ENCODE measurements at places on chromosomes 2 and 18.

GRCh38 chr2:190701586-190701985, 52.7 kb downstream of the NAB1 start:
- no peak for DNase-seq

DNA sequence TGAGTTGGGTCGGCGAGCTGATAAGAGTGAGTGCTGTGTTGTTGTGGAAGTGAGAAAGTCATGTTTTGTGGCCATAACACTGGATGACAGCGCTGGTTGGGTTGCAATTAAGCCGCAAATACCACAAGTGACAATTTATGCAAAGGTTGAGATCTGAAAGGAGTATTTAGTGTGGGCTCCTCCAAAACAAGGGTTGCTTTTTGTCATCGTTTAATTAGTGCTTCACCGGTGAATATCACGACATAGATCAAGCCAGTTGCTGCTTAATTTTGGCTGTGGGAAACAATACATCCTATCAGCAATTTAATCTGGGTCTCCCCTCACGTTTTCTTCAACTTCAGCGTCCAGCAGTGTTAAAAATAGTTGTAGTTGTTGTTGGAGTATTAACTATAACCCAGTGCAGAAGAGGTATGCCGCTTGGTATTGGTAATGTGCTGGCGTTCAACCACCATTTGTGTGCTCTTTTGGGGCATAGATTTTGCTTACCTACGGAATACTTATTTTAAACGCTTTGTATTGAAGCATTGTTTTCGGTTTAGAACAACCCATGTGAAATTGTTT, 662 bp downstream of the ACVR2A start:
- peak; percentile 6 for DNase-seq

DNA sequence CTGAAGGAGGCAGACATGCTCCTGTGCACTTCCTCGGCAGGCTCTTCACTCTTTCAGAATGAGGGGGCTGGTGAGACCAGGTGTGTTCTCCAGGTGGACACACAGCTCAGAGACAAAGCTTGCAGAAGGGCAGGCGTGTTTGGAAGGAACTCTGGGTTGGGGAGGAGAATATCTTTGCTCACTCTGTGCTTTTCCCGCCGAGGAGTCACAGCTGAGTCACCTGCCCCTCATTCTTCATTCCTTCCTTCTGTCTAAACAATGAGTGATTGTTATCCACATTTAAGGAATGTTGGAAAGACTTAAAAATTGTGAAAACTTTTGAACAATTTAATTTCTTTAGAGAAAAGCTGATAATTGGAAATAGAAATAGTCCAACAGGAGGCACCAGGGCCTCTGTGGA, 126.3 kb upstream of the TPO start:
- DNase-seq = no peak

GRCh38 chr2:52710810-52711618, 1056.6 kb upstream of the CHAC2 start:
- no peak for DNase-seq

- DNase-seq = no peak
These were observed 171.9 kb downstream of the AGAP1 start for GRCh38 chr2:235665661-235666212.

DNA sequence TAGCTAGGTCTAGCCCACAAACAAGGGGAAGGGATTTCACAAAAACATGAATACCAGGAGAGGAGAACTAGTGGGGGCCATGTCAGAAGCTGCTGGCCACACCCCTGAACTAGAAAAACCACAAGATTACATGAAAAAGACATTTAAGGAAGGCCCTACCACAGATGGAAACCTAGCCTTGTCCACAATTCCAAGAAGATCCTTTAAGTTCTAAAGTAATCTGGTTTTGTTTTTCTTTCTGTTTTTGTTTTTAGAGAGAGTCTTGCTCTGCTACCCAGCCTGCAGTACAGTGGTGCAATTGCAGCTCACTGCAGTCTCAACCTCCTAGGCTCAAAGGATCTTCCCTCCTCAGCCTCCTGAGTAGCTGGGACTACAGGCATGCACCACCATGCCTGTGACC, 34.2 kb upstream of the CAB39 start:
- no peak for DNase-seq

DNA sequence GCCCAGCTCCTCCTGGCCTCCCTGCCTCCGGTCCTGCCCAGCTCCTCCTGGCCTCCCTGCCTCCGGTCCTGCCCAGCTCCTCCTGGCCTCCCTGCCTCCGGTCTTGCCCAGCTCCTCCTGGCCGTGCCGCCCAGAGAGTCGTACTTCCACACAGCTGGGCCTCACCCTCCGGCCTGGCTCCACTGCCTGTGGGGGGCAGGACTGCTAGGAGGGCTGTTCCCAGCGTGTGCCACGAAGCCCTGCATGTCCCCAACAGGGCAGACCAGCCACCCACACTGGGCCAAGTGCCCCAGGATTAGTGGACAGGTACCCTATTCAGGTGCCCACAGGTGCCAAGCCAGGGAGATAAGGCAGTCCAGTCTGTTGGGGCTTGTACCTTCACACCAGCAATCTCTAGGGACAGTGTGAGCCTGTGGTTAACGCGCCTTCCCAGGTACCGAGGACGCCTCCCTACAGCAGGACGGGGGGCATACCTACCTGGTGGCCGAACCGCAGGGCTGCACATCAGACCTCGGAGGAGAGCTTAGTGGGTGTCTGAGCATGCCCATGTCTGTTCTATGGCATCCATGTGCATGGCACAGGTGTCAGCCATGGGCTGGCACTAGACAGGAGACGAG, 5.3 kb downstream of the GPC1 start:
- DNase-seq = no peak

- DNase-seq = no peak
These were observed 118.5 kb upstream of the RIOK3 start for GRCh38 chr18:23334569-23334968.

- DNase-seq = no peak
These were observed 13.2 kb upstream of the CEP68 start for GRCh38 chr2:65043001-65043400.

DNA sequence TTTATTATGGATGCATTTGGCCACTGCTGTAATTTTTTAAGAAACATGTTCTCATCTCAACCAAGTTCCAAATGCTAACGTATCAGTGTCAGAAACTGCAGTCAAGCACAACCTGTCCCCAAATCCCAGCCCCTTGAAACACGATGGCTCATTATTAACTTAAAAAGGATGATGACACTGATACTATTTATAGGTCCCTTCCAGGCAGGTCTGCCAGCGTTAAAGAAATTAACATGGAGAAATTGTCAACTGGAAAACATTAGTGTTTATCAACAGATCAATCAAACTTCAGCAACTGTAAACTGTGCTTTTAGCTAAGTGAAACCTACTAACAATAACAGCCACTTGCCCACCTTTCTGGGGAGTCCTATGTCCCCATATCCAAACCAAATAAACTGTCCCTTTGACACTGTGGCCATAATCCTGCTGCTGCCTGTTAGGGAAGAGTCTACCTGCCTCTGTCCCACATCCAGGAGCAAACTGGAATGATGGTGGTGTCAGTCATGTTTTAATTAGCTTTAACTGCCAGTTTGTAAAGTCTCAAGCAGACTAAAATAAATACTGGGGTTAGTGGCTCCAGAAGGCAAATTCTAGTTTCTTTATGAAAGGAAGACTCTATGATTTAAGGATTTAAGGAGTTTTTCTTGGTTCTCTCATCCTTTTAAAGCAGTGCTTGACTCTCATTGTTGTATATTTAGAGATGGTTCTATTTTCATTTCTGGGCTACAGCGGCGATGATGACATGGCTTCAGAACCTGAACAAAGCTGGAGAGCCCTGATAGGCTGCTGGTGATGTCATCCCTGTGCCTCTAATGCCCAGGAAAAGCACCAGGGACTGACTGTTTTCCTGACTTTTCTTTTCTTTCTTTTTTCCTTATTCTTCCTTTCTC, 583.6 kb upstream of the PIK3C3 start:
- no peak for DNase-seq

DNA sequence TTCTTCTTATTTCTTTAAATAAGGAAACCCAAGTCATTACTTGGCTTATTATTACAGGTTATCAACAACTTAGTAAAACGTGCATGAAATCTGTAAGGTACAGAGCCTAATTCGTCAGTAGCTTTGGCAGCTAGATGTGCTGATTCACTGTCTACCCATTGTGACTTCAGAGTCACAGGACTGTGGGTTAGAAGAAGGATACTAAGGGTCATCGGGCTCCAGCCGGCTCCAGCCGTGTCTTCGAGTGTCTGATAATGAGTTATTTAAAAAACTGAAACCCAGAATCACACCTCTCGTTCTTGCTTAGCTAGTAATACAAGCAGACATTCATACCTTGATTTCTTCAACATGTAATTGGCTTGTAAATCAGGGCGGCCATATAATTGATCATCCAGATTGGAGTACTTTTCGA, 170.5 kb downstream of the FMNL2 start:
- no peak for DNase-seq

DNA sequence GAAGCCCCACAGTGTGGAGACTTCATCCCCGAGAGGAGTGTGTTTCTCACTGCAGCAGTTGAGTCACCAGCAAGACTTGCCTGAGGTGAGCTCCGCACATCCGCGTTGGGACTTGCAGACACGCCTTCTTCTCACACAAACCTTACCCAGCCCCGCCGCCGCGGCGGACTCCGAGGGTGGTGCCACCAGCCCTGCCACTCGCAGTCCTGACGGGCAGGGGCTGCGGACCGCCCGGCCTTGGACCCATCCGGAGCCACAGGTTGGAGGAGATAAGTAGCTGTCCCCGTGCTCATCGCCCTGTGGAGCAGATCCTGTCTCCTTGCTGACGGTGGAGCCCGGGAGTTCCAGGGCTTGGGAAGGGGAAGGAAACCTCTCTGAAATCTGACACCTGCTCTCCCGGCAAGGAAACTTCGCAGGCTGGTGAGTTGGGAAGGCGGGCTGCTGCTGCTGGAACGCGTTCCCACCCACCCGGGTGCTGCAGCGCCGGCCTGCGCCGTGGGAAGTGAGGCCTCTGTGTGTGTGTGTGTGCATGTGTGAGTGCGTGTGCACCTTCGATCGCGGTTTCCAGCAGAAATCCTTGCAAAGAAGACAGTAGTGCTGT, at the start of gene RAB27B:
TSS of gene RAB27B (plus strand) at position 197 of the 601 bp plus-strand sequence. CDS start 49,109 bp downstream, outside the sequence.
- DNase-seq = peak; percentile 82

GRCh38 chr18:48797841-48798255, 152.9 kb downstream of the SMAD7 start:
- DNase-seq = no peak

DNA sequence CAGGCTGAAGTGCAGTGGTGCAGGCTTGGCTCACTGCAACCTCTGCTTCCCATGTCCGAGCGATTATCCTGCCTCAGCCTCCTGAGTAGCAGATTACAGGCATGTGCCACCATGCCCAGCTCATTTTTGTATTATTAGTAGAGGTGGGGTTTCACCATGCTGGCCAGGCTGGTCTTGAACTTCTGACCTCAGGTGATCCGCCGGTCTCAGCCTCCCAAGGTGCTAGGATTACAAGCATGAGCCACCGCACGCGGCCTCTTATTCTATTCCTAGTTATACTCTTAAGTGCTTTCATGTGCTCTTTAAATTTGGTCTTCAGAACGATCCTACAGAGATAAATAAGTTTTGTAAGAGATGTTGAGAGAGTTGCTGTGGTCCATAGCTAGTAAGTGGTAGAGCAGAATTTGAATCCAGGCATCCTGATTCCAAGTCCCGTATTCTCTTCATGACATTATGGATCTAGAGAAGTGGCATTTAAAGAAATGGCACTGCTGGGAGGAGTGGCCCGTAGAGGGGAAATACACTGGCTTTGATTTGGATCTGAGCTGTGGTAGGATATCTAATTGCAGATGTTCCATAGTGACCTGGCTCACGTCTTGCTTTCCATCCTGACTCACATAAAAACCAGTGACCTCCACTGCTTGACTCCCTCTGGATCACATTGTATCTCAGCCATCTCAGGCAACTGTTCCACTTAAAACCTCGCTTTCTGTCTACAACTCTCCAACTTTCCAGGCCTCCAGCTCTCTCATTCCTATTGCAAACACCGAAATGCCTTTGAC, 22.8 kb upstream of the ME2 start:
- no peak for DNase-seq

DNA sequence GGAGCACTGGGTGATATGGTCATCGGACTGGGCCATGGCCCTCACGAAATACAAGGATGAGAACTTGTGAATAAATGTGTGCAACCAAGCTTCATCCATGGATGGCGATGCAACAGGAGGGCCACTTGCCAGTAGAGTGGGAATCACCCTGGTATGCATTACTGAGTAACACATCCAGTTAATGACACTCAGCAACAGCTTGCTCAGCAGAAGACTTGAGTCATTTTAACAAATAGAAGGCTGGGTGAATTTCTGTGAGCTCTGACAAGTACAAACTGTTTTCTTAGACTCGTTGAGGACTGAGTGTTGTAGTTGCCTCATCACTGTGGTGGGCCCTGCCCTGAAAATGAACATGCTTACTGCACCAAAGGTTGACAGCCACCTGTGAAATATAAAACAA, 221.6 kb downstream of the NCKAP5 start:
- no peak for DNase-seq

- DNase-seq = no peak
These were observed 140.8 kb upstream of the ZFP36L2 start for GRCh38 chr2:43367012-43367782.

DNA sequence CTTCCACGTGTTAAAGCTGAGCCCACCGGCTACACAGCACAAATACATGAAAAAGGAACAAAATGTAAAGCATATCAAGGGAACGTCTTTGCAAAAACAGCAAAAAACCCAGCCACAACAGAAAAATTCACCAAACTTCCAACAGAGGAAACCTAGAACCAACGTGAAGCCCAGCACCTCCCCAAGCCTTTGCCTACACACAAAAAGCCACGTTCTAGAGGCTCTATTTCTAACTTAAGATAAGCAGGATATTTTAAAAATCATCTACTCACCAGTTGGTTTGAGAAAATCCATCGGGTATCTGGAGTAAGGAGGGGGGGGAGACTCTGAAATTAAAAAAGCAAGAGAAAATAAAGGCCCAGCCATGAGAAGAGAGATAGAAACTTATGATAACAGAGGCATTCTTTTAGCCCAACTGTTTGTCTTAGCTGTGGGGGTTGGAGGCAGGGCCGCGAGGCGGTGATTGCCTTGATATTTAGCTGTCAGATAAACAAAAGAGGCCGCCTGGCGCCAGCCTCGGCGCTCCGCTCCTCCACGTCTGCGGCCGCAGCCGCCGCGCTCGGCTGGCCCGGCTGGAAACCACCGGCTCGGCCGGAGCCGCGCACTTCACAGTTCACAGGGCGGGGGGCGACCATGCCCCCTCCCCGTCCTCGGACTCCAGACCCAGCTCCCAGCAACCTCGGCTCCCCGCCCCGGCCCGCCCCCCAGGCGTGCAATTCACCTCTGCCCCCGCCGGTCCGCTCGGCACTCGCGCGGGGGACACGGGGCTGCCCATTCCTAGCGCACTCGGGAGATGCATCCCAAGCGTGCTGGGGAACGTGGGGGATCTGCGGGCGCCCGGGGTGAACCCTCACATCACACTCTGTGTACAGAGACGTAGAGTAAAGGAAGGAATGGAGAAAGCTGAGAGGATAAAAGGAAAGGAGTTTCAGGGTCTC, 2.4 kb downstream of the SMAD7 start:
- DNase-seq = peak; percentile 62

DNA sequence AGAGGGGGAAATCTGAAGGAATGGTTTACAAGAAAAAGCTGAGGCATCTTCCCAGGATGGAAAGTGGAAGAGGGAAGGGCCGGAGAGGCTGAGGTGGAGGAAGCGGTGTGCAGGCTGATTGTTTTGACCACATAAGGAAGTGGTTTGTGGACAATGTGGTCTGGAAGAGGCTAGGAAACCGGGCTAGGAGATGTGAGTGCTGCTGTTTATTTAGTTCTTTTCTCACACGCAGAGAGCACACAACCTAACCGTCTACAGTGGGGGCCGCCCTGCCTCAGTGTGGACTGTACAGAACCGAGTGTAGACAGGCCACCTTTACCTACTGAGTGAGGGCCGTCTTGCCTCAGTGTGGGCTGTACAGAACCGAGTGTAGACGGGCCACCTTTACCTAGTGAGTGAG, 251.7 kb upstream of the PXDN start:
- DNase-seq = no peak

GRCh38 chr18:5620289-5620688, 76.5 kb upstream of the EPB41L3 start:
- no peak for DNase-seq
